Stimulated activated CD4-positive, alpha-beta T cell treated with anti-CD3 and anti-CD28 coated beads, Interleukin-4, amount 100 ng/mL, for 1 hour (primary cell): ENCODE measurements at places on chromosomes 7 and 10.

GRCh38 chr7:31828520-31828919 is 141.5 kb downstream of the PPP1R17 start:
- no peak for DNase-seq

DNA sequence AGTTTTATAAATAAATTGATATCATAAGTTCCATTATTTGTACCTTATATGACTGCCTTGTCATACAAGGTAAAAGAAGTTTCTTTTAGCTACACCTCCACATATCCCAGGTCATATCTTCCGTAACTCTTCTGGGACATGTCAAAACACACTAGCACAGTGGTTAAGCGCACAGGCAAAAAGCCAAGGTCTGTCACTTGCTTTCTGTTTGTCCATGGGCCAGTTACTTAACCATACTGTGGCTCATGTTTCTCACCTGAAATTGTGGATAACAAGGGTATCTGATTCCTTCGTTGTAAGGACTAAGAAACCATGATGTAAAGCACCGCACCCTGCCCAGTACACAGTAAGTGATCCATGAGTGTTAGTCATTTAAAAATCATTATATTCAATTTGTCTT is 56.2 kb downstream of the SEMA3D start:
- no peak for DNase-seq

DNA sequence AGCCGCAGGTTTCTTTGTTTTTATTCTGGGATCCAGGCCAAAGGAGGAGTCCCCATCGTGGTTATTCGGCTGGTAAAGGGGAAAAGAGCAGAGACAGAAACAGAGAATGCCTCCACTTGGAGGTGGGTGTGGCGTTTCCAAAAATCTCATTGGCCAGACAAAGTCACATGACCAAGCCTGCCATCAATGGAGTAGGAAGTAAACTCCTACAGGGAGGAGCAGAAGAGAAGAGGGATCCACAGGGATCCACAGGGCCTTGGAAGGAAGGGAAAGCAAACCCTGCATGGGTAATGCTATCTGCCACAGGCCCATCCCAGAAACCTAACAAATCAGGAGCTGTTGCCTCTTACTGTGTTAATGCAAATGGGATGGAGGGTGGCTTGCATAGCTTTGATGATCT is 425.7 kb upstream of the GALNT17 start:
- no peak for DNase-seq

- no peak for DNase-seq
Observed at GRCh38 chr10:61994405-61995219, 93.1 kb downstream of the ARID5B start.

DNA sequence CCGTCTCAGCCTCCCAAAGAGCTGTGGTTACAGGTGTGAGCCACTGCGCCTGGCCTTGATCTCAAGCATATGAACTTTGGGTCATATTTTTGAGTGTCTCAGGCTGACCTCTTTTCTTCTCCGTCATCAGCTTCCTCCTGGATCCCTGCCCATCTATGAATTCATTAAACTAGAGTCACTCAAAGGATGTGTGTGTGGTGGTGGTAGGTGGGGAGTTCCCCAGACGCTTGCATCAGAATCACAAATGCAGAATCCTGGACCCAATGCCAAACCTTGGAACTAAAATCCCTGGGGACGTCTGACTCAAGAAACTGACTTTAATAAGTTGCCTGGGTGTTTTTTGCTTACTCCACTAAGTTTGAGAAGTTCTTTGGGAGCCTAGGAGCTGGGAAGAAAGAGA is 6.7 kb upstream of the CREB5 start:
- DNase-seq = no peak

DNA sequence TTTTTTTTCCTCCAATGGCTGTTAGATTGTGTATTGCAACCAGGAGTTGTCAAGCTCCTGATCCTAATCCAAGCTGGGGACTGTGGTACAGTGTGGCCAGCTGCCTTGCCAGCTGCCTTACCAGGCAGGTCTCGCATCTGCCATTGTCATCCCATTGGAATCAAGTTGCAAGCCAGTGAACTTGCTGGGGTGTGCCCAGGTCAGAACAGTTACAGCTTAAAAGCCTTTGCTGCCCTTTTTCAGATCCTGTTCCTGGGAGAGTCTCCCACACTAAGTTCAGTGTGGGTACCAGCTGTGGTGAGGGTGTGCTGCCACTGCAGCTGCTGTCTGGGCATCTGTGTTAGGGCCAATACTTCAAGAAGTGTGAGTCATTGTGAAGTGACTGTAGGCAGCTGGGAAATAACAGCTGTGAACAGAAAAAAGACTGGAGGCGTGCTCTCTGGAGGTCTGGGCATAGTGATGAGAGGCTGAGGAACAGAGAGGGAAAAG is 72.8 kb downstream of the CCNY start:
- DNase-seq = no peak
